ENCODE measurements at places on chromosomes 1 and 21.

DNA sequence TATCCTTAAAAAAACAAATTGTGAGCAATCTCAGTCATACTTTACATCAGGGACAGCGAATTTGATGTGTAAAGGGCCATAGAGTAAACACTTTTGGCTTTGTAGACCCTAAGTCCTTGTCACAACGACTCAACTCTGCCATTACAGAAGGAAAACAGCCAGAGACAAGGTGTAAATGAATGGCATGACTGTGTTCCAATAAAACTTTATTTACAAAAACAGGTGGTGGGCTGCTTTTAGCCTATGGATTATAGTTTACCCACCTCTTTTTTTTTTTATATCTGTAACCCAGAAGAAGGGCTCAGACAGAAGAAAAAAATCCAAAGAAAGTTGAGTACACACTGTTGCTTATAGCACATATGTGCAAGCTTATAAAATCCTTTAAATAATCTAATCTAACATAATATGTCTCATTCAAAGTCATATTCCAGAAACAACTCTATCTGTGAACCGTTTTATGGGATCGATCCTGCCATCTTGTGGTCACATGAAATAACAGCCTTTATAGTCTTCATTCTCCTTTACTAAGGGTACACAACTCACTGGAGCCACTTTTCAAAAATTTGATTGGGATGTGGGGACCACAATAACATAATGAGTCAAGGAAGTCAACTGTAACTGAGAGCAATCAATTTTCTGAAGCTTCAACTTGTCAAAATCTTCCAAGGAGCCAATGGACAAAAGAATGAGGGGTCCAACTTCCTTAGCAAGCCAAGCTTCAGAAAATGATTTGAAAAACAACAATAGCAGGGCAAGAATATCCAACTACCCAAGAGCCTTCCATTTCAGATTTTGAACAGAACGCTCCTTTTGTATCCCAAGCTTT lies 142.2 kb upstream of the KRTAP19-8 start:
- peak; percentile 65 for DNase-seq

- DNase-seq: no peak
Measured at GRCh38 chr1:185075476-185075875, 30.1 kb downstream of the RNF2 start.

- no peak for DNase-seq
Measured at GRCh38 chr1:9542430-9542829, 3.2 kb downstream of the SLC25A33 start.

- DNase-seq: no peak
Measured at GRCh38 chr1:184929711-184930202, 44.6 kb downstream of the NIBAN1 start.

DNA sequence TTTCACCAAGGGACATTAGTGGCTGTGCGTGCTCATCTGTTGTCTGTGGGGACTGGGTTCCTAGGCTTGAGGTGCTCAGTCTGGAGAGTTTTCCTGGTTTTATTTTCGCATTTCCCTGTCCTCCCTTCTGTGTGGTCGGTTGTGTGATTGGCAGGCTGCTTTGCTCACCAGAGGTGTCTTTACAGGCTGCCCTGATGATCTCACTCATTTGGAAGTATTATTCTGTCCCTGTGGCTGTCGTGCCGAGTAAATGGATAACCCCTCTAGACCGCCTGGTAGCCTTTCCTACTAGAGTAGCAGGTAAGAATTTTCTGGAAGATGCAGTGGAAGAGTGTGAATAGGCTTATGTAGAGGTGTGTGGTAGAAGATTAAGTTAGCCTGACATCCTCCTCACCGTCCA lies 44.1 kb upstream of the HMGN1 start:
- no peak for DNase-seq

DNA sequence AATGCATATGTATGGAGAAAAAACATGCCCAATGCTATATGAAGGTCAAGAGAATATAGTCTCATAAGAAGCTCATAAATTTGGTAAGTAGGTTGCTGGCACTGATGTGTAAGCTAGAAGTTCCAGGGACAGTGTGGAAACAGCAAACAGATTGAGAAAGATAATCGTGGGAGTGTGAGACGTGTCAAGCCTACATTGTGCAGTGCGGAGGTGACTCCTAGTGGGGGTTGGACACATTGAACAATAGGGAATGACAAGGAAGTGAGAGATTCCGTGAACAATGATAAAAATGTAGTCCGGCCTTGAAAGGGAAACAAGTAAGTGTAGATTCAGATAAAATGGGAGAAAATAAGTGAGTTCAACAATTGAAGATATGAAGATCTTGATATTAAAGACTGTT lies 788.4 kb upstream of the PRMT6 start:
- no peak for DNase-seq

DNA sequence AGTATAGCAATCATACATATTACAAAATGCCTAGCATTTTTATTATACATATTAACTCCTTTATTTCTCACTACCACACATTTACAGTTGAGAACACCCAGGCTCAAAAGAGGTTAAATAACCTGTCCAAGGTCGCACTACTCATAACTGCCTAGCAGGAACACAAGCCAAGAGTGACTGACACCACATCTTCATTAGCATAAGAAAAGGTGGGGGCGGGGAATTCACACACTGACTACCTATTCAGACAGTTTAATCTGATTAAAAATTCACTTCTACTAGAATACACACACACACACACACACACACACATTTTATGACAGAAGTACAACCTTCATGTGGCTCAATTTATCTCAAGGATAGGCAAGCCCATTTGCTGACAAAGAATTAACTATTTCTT lies 77.8 kb upstream of the CACHD1 start:
- DNase-seq: no peak

GRCh38 chr1:113809670-113810602 lies 2.3 kb downstream of the RSBN1 start:
- no peak for DNase-seq

DNA sequence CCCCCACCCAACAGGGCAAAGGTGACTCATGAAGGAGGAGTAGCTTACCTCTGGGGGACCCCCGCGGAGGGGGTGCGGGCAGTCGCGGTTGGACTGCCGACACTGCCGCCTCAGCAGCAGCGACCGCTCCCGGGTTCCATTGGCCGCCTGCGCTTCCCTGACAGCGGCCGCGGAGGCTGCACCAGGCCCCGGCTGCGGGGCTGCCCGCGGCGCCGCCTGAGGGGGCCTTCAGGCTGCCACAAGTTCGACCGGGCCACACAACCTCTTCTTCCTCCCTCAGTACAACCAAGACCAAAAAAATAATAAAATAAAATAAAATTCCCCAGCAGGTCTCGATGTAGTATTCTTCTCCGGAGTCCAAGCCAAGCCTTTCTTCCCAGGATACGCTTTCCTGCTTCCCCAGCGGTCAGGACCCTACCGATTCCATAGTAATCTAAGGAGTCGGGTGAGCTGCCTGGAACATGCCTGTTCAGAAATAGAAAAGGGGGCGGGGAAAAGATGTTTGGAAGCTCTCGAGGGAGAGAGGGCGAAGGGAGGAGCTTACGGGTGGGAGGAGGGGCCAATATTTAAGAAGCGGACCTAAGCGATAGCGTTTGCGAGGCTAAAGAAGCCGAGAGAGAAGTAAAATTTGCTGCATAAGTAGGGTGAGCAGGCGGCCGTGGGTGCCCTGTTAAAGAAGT lies at the start of gene PI4KB:
Gene PI4KB (minus strand): TSS at position 194 of the 680 bp plus-strand sequence. CDS start 10,935 bp downstream, outside the sequence.
- peak; percentile 97 for DNase-seq

- no peak for DNase-seq
Measured at GRCh38 chr1:82837766-82838465, 1037.2 kb downstream of the ADGRL2 start.

DNA sequence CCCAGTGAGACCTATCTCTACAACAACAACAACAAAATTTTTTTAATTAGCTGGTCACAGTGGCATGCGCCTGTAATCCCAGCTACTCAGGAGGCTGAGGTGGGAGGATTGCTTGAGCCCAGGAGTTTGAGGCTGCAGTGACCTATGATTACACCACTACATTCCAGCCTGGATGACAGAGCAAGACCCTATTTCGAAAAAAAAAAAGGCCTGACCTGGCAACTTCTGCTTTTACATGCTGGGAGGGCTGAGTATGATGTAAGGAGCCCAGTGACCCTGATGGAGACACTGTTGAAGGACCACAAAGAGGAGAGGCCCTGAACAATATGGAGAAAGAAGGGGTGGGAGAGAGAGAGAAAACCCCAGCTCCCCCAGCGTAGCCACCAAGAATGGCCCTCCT lies 9.2 kb upstream of the VPS26C start:
- DNase-seq: no peak

All from CD4-positive, alpha-beta T cell treated with Interleukin-10 for 1 hour (primary cell).